Stimulated activated CD4-positive, alpha-beta T cell treated with anti-CD3 and anti-CD28 coated beads, Interleukin-4, amount 100 ng/mL, for 48 hours (primary cell): ENCODE measurements at places on chromosomes 4 and X.
A peak's percentile ranks its signal among the peaks of the same experiment; 100 is the strongest.

- DNase-seq, result no peak
Observed at GRCh38 chr4:189443341-189443740, 497.3 kb upstream of the FRG1 start.

DNA sequence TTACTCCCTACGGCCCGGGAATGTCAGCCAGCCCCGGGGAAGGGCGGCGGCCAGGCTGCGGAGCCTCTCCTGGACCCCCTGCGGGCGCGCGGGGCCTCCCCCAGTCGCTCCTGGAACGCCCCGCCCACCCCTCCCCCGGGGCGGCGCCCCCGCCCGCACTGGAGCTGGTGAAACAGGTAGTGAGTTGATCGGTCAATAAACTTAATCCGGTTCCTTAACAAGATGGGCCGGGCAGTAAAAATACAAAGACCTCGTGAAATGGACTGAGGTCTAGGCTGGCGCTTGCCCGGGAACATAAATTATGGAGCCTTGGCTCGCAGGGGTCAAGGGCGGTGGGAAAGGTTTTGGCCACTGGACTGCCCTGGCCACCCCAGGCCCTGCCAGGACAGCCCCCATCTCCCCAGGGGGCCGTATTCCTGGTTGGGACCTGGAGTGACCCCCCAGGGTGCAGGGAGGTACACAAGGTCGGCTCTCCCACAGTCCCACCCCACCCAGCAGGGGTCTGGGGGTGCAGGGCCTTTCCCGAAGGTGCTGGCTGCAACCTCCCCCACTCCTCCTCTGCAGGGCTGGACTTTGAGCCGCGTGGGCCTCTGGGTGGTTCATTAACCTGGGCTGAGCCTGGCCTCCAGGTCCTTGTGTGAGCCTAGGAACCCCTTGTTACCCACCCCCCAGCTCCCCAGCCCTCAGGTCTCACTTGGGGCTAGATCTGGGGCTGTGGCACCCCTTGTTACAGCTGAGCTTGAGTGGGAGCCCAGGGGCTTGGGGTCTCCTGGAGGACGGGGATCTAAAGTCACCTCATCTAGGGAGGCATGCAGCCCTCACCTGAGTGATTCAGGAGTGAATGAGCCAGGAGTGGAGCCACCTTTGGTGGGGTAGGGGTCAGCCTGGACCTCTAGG, 2.5 kb downstream of the FGFR3 start:
- no peak for DNase-seq

- DNase-seq, result no peak
Observed at GRCh38 chr4:132737344-132737743, 411.8 kb upstream of the PCDH10 start.

- no peak for DNase-seq
Observed at GRCh38 chr4:6549445-6549844, 25.5 kb upstream of the MAN2B2 start.

- DNase-seq, result no peak
Observed at GRCh38 chr4:32884198-32884597, 2164.0 kb downstream of the PCDH7 start.

GRCh38 chr4:142201041-142201440, 564.7 kb downstream of the IL15 start:
- DNase-seq, result no peak

DNA sequence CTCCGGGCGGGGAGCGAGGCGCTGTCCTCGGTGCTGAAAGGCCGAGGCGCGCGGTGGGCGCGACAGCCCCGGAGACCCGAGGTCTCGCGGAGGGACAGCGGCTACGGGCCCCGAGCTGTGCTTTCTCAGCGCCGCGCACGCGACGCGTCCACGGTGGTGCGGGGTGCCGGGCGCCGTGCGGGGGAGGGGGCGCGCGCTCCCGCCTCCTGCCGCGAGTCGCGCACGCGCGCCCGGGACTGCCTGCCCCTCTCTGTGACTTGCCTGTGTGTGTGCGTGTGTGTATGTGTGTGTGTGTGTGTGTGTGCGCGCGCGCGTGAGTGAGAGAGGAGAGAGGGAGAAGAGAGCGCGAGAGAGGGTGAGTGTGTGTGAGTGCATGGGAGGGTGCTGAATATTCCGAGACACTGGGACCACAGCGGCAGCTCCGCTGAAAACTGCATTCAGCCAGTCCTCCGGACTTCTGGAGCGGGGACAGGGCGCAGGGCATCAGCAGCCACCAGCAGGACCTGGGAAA, at the start of gene GRIA2:
Gene GRIA2 (plus strand): TSS at position 358 of the 511 bp plus-strand sequence. CDS start 315 bp downstream, outside the sequence.
- peak; percentile 33 for DNase-seq

GRCh38 chr4:54446581-54446980, 211.2 kb upstream of the KIT start:
- DNase-seq, result no peak

DNA sequence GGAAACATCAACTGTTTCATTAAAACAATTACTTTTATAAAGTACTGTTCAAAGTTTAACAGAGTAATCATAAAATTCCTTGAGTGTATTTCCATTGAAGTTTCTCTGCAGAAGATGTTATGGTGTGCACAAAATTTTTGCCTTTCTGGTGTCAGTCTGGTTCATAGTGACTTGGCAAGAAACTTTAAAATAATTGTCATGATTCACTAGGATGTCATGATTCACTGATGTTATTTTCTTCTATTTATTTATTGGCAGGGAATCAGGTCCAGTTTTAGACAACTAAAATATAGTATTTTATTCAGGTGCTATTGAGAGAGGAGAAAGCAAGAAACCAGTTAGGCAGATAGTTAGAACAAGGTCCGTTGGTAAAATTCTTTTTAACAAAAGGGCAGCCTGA, 3.8 kb downstream of the UGT2A1 start:
- no peak for DNase-seq

GRCh38 chrX:23825675-23826074, 42.7 kb downstream of the SAT1 start:
- no peak for DNase-seq

DNA sequence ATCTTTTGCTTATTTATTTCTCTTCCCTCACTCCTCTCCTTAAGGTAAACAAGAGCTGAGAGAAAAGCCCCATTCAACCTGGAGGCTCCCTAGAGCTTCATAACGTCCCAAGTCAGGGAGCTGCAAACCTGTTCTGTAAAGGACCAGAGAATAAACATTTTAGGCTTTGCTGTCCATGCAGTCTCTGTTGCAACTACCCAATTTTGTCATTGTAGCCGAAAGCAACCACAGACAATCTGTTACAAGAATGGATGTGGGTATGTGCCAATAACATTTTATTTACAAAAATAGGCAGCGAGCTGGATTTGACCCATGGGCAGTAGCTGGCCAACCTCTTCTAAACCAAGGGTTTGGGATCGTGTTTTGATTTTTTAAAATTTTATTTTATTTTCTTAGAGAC, 71.3 kb upstream of the TBL1X start:
- no peak for DNase-seq

GRCh38 chrX:22177950-22178515, 94.7 kb upstream of the CBLL2 start:
- DNase-seq, result no peak

GRCh38 chr4:74934888-74935287, 2.0 kb downstream of the PARM1 start:
- DNase-seq, result no peak

GRCh38 chrX:136691028-136691809, 43.3 kb downstream of the CD40LG start:
- no peak for DNase-seq

- no peak for DNase-seq
Observed at GRCh38 chr4:42080306-42080705, 72.1 kb downstream of the BEND4 start.

GRCh38 chr4:166838975-166839614, 395.2 kb downstream of the SPOCK3 start:
- no peak for DNase-seq

DNA sequence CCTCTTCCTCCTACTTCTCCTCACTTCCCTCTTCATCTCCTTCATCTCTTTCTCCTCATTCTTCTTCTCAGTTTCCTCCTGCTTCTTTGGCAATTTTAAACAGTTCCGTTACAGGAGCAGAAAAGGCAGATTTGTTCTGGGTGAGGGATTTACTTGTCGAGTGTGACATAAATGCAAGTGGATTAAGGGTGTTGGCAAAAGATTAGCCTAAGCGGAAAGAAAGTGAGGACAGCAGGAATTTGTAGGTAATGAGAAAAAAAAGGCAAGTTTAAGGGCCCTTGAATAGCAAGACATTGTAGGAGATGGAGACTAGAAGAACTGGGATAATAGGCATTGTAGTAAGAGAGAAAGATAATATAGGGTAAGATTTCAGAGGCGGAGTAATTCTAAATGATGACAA, 841.6 kb downstream of the RAPGEF2 start:
- DNase-seq, result no peak

- DNase-seq, result no peak
Observed at GRCh38 chr4:136342666-136343065, 1189.6 kb downstream of the PCDH18 start.

- no peak for DNase-seq
Observed at GRCh38 chrX:46831765-46832327, 5.0 kb upstream of the RP2 start.

GRCh38 chrX:40262157-40263013, 164.6 kb upstream of the BCOR start:
- DNase-seq, result no peak

DNA sequence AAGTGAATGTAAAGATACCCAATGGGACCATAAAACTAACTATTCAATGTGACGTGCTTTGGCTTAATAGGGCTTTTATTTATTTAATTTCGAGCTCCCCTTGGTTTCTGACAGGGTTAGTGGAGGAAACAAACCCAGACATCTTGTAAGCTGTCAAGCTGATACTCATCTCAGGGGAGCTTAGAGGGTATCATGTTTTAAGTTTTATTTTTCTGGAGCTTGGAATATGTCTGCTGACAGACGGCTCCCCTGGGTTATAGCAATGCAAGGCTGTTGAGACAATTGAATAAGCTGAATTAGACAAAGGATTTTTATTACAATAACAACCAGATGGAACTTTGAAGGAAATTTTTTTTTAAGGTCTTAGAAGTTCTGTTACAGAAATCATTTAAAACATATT, 456.5 kb downstream of the IL1RAPL1 start:
- no peak for DNase-seq

DNA sequence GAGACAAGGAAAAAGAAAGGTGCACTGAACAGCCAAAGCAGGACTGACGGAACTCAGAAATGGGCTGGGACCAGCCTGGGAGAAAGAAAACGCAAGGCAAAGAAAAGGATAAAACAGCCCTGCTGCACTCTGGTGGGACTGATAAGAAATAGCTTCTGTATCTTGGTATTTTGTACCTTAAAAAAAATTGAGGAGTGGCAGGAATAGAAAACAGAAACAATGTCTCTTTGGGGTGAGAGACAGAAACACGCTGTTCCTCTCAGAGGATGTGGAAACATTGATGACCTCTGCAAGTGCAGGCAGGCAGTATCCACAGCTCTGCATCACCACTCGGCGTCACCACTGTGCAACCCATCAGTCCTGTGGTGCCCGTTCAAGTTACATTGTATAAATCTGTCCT, 152.5 kb upstream of the SPRY1 start:
- DNase-seq, result no peak

GRCh38 chr4:37431417-37431743, 186.8 kb downstream of the NWD2 start:
- DNase-seq, result no peak

- DNase-seq, result no peak
Observed at GRCh38 chr4:8381814-8382581, 58.5 kb downstream of the ACOX3 start.

GRCh38 chr4:87758270-87758669, 41.1 kb upstream of the IBSP start:
- no peak for DNase-seq

DNA sequence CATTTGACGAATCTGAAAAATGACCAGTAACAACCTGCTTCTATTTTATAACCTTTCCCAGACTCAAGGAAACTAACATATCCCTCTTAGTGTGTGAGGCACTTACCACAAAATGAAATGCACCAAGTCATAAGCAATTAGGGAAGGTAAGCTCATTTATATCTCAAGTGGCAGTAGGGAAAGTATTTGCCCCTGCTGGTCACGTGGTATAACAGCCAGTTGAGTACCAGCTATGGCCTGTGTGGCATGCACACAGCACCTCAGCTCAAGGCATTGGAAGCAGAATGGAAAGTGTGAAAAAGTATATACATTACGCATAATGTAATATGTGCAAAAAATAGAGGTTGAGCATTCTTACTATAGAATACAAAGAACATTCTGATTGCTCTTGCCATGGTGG, 178.3 kb upstream of the GYPA start:
- DNase-seq, result no peak

GRCh38 chr4:188154668-188155405, 15.6 kb downstream of the TRIML1 start:
- DNase-seq, result no peak

- DNase-seq, result no peak
Observed at GRCh38 chr4:38615847-38616246, 48.2 kb upstream of the KLF3 start.

GRCh38 chrX:137171626-137172025, 137.8 kb upstream of the GPR101 start:
- DNase-seq, result no peak

GRCh38 chrX:129697204-129697829, 41.5 kb upstream of the XPNPEP2 start:
- no peak for DNase-seq

DNA sequence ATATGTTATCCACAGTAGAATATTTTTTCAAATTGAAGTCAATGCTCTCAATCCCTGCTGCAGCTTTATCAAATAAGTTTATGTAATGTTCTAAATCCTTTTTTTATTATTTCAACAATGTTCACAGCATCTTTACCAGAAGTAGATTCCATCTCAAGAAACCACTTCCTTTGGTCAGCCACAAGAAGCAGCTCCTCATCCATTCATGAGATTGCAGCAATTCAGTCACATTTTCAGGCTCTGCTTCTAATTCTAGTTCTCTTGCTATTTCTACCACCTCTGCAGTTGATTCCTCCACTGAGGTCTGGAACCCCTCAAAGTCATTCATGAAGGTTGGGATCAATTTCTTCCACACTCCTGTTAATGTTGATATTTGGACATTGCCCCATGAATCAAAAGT, 2301.3 kb upstream of the TENM3 start:
- DNase-seq, result no peak

DNA sequence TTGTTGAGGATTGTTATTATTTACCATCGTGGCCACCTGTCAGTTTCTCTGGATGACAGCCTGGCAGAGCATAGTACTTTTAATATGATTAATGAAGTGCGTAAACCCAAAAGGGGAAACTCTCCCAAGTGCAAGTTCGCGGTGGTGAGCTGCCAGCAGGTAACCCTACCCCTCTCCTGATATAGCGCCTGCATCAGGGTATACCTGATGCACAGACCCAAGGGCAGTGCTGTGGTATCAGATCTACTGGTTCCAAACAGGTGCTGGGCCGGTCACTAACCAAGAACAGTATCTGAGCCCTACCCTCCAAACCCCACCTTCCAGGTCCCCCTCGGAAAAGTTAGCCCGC, 1.6 kb downstream of the RNF150 start:
- no peak for DNase-seq

- DNase-seq, result no peak
Observed at GRCh38 chr4:14958436-14958835, 43.8 kb upstream of the CPEB2 start.

DNA sequence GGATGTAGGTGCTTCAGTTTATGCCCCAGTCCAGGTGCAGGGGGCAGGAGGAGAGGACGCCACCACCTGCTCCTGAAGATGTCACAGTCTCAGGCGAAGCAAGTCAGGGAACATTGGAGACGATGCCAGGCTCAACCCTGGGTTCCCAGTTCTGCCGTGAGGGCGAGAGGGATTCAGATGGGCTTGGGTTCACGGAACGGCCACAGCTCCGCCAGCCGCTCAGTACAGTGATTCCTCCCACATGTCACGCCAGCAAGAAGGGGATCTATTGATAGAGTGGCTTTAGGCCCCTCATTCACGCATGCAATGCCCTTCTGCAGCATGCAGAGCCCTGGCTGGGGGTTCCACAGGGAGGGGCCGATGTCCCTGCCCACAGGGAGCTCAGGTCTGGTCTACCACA, 34.2 kb downstream of the ADRA2C start:
- no peak for DNase-seq
